Kidney (tissue), 22 donors: ENCODE measurements at places on chromosomes 16 and 17.

DNA sequence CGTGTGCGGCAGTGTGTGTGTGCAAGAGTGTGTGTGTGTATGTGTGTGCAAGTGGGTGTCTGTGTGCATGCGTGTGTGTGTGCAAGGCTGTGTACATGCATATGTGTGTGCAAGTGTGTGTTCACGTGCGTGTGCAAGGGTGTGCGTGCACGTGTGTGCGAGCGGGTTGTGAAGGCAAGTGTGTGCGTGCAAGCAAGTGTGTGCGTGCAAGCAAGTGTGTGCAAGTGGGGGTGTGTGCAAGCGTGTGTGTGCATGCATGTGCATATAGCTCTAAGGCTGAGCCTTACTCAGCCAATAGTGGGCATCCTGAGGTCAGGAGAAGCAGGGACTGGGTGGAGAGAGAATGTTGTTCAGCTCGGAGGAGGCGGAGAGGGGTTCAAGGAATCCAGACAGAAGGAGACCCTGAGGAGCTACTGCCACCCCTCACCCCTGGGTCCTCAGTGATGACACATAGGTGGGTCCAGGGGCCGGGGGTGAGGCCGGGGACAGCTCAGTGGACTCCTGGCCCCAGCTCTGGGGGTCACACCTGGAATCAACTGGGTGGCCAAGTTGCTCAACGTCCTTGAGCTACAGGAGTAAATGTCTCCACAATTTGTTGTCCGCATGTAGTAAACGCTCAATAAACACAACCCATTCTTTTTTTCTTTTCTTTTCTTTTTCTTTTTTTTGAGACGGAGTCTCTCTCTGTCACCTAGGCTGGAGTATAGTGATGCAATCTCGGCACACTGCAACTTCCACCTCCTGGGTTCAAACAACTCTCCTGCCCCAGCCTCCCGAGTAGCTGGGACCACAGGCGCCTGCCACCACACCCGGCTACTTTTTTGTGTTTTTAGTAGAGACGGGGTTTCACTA lies 1.8 kb downstream of the PRR29 start:
- DNase-seq = no peak

DNA sequence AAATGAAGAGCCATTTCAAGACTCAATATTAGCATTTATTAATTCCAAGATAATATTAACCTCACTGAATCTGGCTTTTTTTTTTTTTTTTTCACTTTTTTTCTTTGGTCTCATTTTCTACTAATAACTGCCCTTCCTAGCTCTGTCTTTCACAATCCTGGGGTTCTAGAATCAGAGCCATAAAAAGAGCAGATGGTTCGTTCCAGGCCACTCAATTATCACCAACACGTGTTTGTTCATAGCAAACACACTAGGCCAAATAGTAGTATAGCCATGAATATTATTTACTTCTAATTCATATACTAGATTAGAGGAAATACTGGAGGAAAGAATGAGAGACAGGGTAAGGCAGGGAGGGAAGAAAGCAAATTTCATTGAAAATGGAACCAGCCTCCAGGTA lies 39.8 kb downstream of the TEX2 start:
- no peak for DNase-seq

- no peak for DNase-seq
Observed at GRCh38 chr16:20323591-20324117, 3.7 kb downstream of the GP2 start.

DNA sequence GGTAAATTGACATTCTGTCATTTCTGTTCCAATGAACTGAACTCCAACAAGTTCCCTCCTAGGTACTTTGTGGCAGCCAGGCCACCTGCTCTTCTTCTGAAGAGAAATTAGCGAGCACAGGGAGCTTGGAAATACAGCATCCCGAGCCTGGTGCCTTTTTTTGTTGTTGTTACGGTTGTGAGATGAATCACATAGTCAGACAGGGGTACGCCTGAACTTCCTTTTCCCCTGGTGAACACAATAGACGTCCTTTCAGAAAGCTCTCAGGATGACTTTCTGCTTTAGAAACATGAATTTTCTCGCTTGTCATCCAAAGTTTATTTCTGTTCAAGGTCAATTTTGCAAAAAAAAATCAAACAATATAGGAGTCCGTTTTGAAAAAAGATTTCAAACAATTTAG lies 53.9 kb upstream of the XYLT1 start:
- no peak for DNase-seq

GRCh38 chr17:27456681-27457359 lies 572 bp downstream of the KSR1 start:
- DNase-seq = peak; percentile 83

GRCh38 chr16:54118846-54119245 lies 167.7 kb downstream of the IRX3 start:
- DNase-seq = no peak

- peak; percentile 59 for DNase-seq
Observed at GRCh38 chr17:79840269-79840988, 1.2 kb upstream of the CBX4 start.

- no peak for DNase-seq
Observed at GRCh38 chr17:3955673-3955988, 8.6 kb downstream of the ATP2A3 start.

- no peak for DNase-seq
Observed at GRCh38 chr17:50262001-50262794, 12.1 kb upstream of the TMEM92 start.

GRCh38 chr16:4386951-4387565 lies 15.4 kb downstream of the VASN start:
- no peak for DNase-seq

- DNase-seq = peak; percentile 64
Observed at GRCh38 chr17:81002409-81003361, 11.0 kb downstream of the CHMP6 start.

GRCh38 chr17:896454-896853 lies 83.1 kb downstream of the NXN start:
- DNase-seq = peak; percentile 12

DNA sequence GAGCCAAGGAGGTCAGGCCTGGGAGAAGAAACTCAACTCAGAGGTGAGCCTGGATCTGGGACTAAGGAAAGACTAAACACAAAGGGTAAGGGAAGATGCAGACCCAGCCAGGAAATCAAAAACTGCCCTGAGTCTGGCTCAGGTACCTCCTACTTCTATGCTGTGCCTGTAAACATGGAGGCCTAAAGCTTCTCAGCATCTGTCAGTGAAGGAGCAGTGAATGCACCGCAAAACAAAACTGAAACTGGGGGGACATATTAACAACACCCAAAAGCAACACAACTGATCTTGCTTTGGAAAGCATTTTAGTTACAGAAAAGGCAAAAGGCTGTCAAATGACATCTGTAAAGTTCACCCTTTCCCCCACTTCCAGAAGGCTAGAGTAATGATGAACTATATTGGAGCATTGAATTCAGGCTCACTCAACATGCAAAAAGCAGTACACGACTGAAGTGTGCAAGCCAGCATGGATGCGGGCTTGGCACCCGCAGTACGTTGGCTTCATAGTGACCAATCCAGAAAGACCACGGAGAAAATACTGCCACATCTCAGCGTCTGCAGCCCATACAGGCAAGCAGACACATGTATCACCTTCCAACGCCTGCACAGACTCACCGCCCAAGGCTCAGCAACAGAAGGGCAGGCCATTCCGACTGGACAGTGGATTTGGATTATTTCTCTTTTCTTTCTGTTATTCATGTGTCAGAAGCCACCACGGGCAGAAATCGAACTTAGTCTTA lies 3.8 kb downstream of the TBC1D16 start:
- no peak for DNase-seq

DNA sequence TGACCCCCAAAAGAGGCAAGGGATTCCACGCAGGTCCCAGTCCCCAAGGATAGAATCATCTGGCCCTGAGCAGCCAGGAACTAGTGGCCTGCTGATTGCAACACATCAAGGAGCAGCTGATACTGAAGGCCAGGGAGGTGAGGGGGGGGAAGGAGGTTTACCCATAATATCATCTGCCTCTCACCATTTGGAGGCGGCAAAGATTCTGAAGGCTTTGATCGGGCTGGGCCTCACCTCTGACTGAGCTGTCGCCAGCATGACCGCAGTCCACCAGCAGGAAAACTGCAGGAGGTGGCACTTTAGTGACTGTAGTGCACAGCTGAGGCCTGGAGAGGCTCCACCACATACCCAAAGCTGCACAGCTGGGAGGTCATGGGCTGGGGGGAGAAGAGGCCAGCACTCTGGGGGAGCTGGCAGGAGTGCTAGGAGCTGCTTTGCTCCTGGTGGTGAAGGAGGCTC lies 20.5 kb upstream of the ITGA3 start:
- DNase-seq = no peak

DNA sequence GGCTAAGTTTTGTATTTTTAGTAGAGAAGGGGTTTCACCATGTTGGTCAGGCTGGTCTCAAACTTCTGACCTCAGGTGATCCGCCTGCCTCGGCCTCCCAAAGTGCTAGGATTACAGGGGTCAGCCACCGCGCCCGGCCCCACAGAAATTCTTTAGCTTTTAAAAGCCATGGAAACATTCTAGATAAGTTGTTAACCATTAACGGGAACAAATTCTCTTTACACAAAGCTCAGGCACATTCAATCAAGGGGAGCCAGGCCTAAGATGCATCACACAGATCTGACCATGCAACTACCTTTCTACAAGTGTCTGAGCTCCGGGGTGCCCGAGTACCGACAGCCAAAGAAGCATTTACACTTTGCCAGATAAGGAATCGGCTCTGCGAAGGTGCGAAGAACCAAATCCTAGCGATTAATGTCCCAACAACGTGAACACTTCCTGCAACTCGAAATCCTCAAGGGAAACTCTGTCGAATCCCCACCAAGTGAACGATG lies 1.0 kb downstream of the EMC8 start:
- peak; percentile 33 for DNase-seq

GRCh38 chr17:17701658-17702057 lies 20.4 kb downstream of the RAI1 start:
- no peak for DNase-seq

DNA sequence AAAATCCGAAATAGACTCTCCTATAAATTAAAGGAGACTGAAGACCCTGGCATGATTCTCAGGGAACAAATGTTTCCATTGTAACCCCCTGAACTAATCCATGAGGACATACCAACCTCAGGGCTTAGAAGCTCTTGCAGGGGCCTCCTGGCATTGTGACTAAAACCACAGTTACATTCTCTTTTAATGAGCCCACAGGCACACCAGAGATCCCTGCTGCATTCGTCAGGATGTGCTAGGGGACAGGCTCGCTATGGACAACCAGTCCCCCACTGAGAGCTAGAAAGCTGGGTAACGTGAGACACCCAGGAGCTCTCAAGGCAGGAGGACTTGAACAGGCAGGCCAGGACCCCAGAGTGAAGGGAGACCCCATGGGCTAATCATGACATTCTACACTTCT lies 140.6 kb upstream of the TNRC6C start:
- no peak for DNase-seq

GRCh38 chr16:69564845-69565670 lies 708 bp upstream of the NFAT5 start:
- DNase-seq = no peak

DNA sequence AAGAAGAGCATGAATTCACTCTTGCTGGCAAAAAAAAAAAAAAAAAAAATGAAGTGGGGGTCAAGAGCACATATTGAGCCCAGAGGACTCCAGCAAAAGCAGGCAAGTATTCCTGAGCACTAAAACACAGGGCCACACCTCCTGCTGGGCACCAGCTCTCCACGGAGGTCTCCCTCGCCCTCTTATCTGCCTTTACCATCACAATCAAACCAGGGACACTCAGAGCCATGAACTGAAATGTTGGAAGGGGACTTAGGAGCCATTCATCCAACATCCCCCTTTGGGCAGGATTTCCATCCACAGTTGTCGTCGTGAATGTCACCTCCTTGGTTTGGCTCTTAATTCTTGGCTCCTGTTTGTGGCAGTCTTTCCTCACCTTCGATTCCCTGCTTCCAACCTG lies 89.8 kb upstream of the GNAO1 start:
- no peak for DNase-seq

DNA sequence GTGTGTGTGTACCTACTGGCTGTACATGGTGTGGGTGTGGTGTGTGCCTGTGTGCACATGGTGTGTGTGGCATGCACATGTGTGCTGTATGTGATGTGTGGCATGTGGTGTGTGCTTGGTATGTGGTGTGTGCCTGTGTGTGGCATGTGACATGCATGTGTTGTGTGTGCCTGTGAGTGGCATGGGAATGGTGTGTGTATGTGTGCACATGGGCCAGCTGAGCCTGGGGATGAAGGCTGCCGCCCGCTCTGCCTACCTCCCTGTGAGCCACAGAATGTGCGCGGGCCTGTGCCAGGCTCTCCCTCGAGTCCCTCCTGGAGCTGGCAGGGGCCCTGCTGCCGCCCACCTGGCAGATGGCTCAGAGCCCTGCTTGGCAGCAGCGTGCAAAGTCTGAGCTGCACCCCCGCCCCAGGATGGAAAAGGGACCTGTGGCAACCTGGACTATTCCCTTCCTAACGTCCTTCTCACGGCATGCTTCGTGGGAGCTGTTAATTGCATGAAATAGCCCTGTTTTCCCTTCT lies 9.3 kb downstream of the PRSS27 start:
- DNase-seq = no peak

GRCh38 chr16:84518804-84519341 lies 14.4 kb upstream of the MEAK7 start:
- DNase-seq = no peak

DNA sequence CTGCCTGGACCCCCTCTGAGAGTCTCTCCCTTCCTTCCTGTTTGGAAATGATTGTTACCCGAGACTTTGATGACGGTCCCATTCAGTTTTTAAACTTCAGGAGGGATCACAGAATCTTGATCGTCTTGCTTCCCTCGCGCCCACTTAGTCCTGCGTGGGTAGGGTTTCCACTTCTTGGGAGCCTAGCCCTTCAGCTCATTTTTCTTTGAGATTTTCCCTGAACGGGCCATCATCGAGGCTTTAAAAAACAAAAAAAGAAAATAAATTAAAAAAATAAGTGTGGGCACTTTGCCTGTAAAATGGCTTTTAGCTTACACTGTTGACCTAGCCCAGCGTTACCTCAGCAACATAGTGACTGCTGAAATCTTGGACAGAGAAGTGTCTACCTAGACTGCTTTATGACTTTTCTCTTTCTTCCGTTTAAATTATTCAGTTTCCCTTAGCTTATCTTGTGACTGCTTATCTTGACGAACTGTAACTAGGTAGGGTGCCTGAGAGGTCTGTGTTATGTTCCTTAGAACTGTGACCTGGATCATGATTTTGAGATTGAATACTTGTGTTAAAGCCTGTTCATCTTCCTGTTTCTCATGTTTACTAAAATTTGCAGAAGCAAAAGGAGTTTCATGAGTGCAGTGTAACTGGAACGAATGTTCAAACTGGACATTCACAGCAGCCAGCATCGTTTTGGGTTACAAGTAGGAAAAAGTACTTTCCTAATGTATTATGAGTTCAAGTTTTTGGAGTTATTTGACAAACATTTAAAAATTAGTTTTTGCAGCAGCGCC lies 874 bp downstream of the WWP2 start:
- DNase-seq = no peak
